ENCODE measurements at places on chromosomes 2 and 18. TPM values are rescaled to one million over a fixed set of nuclear protein-coding genes. Genes with fewer than 3 reads are reported as not detected.

The LPIN1 gene
- 12.5 TPM for total RNA-seq

The DYNAP gene
- not detected for total RNA-seq

The C18orf54 gene
- 7.2 TPM for total RNA-seq

The LYPD6B gene
- 28.5 TPM for total RNA-seq

The CCT4 gene
- 307 TPM for total RNA-seq

The CYP1B1 gene
- total RNA-seq: 1.8 TPM

All from Caco-2 (cell line).